Fibroblast of the aortic adventitia (primary cell): ENCODE measurements at places on chromosomes 2 and 18.
A peak's percentile ranks its signal among the peaks of the same experiment; 100 is the strongest.

GRCh38 chr2:6352906-6353515, 512.7 kb downstream of the CMPK2 start:
- DNase-seq = peak; percentile 2

- DNase-seq = peak; percentile 50
Observed at GRCh38 chr2:17299891-17300540, 218.2 kb downstream of the RAD51AP2 start.

DNA sequence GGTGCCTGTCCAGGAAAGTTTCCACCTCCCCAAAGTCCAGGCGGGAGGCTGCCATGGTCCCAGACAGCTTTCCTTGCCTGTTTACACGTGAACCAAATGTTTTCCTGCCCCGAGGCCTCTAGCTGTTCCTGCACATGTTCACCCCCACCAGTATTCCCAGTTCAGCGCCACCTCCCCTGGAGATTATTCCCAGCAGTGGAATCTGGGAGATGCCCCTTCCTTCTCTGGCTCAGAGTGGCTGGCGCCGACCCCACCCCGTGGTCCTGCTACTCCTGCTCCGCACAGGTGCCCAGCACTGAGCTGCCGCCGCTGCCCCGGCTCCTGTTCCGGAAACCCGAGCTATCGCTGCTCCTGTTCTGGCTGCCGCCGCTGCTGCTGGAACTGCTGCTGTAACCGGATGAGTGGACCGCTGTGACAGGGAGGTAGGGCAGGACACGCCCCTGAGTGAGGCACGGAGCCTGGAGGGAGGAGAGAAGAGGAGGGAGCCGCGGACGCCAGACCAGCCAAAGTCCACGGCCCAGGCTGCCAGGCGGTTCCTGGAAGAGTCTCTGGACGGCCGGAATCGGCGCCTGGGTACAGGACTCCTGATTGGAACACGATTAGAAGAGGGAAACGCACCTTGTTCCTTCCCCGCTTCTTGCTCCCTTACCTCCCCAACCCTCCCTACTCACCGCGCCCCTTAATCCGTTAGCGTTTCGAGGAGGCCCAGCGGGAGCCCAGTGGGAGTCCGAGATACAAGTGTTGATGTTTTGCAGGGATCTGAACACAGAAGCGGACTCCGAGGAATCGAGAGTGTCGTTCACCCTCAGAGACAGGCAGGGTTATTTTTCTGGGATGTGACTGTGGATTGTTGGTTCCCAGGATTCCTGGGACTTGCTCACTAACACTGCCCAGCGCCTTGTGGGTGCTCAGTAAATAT, at the start of gene PDE11A:
Gene PDE11A (minus strand): TSS at position 395 of the 919 bp plus-strand sequence. CDS start 340 bp downstream, at position 55.
- peak; percentile 62 for DNase-seq

- DNase-seq = no peak
Observed at GRCh38 chr18:77181950-77182707, 49.5 kb upstream of the MBP start.

GRCh38 chr2:226649201-226649600, 150.4 kb downstream of the IRS1 start:
- DNase-seq = no peak

- DNase-seq = peak; percentile 5
Observed at GRCh38 chr2:128639693-128640092, 321.0 kb upstream of the HS6ST1 start.

DNA sequence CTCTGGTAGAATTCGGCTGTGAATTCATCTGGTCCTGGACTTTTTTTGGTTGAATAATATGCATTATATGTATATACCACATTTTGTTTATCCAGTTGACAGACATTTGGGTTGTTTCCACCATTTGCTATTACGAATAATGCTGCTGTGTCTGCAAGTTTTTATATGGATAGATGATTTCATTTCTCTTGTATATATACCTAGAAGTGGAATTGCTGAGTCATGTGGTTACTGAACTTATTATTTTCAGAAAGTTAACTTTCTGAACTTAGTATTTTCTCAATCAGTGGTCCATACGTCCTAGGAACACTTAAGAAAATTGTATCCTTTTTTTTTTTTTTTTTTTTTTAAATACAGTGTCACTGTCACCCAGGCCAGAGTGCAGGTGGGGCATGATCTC, 63.3 kb downstream of the RIF1 start:
- no peak for DNase-seq

GRCh38 chr2:217399291-217399690, 539.4 kb upstream of the TNP1 start:
- peak; percentile 20 for DNase-seq

DNA sequence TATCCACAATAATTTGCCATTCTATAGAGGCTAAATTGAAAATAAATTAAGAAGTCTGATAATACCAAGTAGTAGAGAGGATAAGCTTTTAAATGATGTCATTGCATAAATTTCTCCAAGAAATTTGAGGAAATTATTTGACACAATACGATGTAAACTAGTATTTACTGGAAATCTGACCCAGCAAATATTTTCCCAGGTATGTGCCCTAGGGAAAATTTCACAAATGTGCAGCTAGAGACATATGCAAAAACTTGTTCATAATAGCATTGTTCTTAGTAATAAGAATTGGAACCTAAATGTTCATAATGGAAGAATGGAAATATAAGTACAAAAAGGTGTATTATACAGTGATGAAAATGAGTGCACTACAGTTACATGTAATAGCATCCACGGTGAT, 888.8 kb upstream of the SOX11 start:
- no peak for DNase-seq

- no peak for DNase-seq
Observed at GRCh38 chr18:54033052-54033451, 191.4 kb downstream of the MBD2 start.

DNA sequence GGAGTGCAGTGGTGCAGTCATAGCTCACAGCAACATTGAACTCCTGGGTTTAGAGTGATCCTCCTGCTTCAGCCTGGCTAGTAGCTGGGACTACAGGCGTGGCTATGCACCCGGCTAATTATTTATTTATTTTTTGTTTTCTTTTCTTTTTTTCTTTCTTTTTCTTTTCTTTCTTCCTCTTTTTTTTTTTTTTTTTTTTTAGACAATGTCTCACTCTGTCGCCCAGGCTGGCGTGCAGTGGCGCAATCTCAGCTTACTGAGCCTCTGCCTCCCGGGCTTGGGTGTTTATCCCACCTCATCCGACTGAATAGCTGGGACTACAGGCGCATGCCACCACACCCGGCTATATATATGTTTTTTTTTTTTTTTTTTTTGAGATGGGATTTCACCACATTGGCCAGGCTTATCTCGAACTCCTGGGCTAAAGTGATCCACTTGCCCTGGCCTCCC, 1.4 kb upstream of the ANXA4 start:
- DNase-seq = no peak

GRCh38 chr2:54574107-54574859, 118.2 kb downstream of the SPTBN1 start:
- peak; percentile 80 for DNase-seq

DNA sequence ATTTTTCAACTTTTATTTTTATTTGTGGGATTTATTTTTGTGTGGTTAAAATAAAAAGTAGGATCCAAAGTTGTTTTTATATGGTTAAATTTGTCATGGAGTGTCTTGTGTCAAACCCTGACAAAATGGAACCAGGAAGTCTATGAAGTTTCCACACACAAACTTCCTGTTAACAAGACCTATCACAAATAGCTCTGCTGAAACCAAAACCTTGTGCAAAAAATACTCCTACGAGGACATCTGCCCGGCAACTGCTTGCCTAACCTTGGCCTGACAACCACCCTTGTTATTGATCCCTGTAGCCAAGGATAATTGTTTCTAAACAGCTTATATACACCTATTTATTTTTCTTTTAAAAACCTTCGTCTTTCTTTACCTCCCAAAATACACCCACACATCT, 389.6 kb downstream of the TRIB2 start:
- DNase-seq = no peak

DNA sequence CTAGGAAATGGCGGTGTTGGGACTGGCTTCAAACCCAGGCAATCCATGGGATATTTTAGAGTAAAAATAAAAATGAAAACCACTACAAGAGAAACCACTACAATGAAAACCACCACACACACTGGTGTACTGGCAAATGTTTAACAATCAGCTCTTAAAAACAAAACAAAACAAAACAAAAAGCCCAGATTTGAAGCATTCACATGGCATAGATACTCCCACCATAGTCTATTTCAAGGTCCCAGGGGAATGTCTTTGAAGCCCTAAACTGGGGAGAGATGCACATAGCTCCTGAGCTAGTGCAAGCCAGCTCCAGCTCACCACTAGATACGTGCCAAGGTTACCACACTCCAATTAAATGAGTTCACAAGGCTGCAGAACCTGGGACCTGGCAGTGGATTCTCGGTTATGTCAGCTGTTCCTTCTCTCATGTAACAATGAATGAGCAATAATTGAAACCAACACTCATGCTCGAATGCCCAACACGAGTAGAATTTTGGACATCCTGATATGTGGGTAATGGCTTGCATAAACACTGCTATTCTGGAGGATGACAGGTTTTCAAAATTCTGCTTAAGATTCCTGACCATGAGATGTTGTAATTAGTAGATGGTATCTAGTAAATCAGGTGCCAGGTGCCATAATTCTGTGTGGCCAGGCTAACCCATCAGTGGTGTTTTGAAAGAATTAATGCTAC, 102.2 kb downstream of the OSBPL6 start:
- no peak for DNase-seq

DNA sequence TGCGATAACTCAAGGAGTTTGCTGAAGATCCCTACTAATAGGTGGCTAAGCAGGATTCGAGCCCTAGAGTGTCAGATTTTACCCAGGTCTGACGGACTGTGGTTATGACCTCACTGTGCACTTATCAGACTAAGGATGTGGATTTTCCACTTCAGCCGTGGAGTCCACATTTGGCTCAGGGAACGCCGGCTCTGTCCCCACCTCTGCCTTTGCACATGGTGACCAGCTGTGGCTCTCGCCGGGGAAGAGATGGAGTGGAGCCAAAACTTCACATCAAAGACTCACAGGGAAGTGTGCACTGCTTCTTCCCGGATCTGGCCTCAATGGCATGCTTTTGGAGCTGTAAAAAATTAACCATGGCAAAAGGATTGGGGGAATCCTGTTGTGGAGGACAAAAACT, 249.3 kb upstream of the APCDD1 start:
- DNase-seq = no peak

DNA sequence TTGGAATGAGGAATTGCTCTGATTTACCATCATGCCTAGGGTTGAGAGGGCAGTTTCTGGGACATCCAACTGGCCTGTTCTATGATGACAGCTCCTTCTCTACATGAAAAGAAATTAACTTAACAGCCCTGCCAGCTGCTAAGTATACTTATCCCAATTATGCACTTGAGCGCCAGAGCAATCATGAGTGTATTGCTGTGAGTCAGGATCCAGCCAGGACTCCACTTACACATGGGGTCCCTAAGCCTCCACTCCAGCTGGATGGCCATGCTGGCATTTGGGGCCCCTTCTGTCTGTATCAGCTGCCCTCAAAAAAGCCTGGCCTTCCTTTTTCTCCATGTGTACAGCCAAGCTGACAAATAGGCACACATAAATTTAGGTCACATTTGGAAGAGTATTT, 481.9 kb downstream of the TMX3 start:
- no peak for DNase-seq

- no peak for DNase-seq
Observed at GRCh38 chr18:36340246-36340645, 42.7 kb downstream of the FHOD3 start.

DNA sequence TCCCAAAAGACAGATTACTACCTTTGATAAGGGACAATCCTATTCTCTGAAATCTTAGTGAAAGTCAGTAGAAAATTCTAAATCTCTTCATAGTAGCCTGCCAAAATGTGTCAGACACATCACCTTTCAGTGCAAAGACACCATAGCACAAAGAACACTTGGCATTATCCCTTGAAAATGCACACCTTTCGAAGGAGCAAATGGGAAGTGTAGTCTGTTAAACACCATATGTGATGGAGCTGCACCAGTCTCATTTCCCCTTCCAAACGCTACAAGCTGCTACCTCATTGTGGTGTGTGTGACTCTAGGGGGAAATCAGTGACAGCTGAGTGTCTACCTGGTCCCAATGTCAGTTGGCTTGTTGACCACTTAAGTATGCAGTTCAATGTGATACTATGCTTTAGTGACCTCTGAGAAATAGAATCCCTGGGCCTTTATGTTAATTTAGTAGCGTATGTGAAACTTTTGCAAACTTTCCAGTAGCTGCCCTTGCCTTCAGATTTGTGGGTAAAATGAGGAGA, 551.7 kb downstream of the ARHGAP15 start:
- no peak for DNase-seq

DNA sequence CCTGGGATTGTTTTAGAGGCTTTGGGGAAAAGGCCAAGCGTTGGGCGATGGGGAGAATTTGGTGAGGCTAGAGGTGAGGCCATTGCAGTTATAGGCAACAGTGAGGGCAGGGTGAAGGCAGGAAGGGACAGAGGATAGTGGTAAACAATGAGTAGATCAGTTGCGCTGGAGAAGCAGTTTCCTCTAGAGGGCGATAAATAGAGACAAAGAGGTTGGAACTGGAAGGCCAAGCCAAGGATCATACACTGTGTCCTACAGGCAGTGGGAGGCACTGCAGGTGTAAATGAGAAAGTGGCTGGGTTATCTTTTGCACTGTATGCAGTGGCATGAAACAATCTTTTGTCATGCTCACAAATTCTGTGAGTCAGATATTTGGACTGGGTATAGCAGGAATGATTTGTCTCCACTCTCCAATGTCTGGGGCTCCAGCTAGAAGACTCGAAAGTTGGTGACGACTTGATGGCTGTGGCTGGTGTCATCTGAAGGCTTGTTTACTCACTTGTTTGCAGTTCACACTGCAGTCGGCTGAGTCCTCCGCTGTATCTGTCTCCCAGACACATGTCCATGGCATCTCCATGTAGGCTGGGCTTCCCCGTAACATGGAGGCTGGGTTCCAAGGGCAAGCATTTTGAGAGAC, 82.1 kb downstream of the TNP1 start:
- peak; percentile 36 for DNase-seq

- no peak for DNase-seq
Observed at GRCh38 chr18:70985948-70986347, 697.1 kb downstream of the SOCS6 start.

- no peak for DNase-seq
Observed at GRCh38 chr2:191312662-191313061, 67.5 kb downstream of the MYO1B start.

- peak; percentile 3 for DNase-seq
Observed at GRCh38 chr2:156867201-156867600, 390.3 kb upstream of the GALNT5 start.

- DNase-seq = no peak
Observed at GRCh38 chr18:75868031-75868430, 440.5 kb upstream of the SMIM21 start.

DNA sequence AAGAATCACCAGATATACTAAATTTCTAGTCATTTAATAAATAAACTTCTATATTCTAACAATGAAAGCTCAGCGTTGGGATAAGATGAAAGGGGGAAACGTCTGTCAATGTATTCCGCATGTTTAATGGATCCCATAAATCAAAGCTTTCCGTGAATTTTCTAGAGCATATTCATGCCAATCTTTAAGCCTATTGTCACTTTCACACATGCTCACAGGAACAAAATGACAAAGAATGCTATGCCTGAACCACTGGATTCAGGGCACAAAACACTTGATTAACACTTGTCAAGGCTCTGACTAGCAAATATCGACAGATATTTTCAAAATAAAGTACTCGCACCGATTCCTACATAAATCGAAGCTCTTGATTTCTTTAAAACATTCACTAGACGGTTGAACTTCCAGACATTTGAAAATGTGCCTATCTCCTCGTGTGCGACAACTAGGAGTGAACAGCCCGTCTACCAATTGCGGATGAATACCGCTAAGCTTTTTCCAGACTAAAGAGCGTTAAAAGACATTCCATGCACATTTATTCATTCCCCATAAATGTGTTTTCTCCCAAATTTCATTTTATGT, 1.8 kb downstream of the TLK1 start:
- no peak for DNase-seq
